Hematopoietic multipotent progenitor cell treated with erythropoietin and hydrocortisone succinate and interleukin-3 and kit ligand, for 6 days (in vitro differentiated cells): ENCODE measurements at places on chromosomes 1 and 21.

DNA sequence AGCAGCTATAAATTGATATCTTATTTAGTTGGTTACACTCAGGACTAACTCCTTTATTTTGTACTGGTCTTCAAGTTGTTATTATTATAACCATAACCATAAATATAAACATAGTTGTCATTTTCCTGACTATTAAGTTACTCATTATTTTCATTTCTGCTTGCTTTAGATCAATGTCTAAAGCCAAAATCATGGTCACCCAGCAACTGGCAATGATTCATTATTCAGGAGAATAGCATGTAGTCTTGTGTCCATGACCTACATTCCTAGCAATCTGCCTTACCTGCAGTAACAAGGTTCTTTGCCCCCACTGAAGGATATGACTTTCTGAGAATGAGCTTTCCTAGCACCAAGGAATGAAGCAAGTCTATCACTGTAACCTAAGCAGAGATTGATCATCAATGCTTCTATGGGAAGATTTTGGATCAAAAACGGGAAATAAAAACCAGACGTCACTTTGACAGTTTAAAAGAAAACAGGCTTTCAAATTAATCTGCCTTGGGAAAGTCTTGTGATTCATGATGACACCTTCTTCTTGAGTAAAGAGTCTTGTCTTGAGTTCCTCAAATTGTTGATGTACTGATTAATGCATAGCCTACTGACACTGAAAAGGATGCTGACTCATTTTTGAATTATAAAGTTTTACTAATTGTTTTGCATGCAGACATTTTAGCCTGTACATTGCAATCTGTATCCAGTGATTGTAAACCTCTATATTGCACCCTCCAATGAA lies 203.3 kb upstream of the IVNS1ABP start:
- DNase-seq: peak; percentile 24

- DNase-seq: no peak
Observed at GRCh38 chr1:6097824-6098223, 52.1 kb downstream of the KCNAB2 start.

- no peak for DNase-seq
Observed at GRCh38 chr1:15344800-15345704, 64.6 kb upstream of the EFHD2 start.

DNA sequence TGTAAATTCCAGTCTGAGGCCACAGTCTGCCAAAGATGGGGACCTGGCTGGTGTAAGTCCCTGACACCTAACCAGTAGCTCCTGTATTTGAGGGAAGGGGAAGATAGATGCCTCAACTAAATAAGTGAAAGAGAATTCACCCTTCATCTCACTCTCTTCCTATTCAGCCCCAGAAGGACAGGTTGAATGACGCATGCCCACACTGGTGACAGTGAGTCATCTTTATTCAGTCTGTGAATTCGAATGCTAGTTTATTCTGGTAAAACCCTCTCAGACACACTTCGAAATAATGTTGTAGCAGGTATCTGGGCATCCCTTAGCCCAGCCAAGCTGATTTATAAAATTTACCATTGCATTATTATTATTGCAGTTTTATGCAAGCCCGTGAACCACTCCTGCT lies 617.0 kb upstream of the PRMT6 start:
- DNase-seq: no peak

GRCh38 chr1:185157599-185158412 lies 839 bp downstream of the SWT1 start:
- DNase-seq: peak; percentile 73

DNA sequence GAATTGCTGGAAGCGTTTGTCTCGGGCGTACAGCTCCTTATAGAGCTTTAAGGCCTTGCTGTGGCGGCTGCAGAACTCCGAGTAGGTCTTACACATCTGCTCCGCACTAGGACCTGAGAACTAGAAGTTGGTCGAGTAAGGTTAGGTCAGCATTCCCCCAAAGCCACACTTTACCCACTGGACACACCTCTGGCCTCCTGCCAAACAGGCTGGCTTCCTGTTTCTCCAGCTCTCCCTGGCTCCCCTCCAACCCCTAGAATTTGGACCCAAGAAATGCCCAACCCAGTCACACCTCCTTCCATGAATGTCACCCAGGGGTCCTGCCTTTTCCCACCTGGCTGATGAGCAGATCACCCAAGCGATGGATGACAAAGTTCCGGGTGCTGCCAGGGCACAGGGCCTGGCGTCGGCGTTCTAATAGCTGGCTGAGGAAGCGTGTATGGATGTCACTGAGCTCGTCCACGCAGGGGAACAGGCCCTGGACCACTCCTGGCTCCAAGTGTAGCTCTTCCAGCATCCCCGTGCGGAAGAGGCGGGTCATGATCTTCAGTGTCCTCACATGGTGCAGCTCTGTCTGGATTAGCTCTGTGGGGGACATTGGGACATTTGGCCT lies 15.6 kb downstream of the ARHGEF2 start:
- DNase-seq: no peak

GRCh38 chr1:40239626-40240025 lies 8.1 kb upstream of the TMCO2 start:
- DNase-seq: no peak

- no peak for DNase-seq
Observed at GRCh38 chr1:112581586-112582192, 37.3 kb downstream of the ST7L start.

GRCh38 chr1:212738330-212738729 lies 38.7 kb upstream of the BATF3 start:
- no peak for DNase-seq

DNA sequence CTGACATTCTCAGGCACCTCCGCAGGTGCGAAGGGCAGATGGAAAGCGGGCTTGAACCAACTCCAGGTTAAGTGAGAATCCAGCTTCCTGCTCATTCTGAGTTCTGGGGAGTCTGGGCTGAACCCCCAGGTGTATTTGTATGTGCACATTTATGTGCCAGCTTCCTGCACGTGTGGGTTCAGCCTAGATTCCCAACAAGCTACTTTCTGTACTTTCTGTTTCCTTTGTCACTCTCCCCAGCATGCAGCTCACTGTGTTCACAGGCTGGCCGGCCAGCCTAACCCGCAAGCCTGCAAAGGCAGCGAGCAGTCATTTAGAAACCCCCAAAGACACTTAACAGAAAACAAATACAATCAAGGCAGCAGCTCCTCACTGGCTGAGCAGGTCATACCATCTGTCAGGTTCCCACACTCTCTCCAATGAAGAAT lies 1.3 kb upstream of the IL19 start:
- DNase-seq: no peak

DNA sequence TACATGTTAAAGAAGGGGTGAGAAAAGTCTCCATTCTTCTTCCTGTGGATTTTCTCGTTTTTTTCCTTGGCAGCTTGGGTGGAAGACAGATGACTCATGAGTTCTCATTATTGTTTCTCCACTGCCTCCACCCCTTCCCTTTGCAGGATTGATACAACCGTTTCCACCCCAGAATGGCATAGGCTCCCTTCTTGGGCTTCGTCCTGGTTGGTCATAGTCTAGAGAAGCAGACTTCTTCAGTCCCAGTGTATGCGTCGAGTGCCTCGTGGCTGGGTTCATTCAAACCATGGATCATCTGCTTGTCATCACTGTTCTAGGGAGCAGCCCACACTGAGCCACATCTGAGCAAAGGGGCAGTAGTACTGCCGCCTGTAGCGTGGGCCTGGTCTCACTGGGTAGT lies 13.7 kb downstream of the PTGFRN start:
- DNase-seq: no peak

GRCh38 chr21:42980312-42981213 lies 6.2 kb downstream of the PKNOX1 start:
- DNase-seq: peak; percentile 24

DNA sequence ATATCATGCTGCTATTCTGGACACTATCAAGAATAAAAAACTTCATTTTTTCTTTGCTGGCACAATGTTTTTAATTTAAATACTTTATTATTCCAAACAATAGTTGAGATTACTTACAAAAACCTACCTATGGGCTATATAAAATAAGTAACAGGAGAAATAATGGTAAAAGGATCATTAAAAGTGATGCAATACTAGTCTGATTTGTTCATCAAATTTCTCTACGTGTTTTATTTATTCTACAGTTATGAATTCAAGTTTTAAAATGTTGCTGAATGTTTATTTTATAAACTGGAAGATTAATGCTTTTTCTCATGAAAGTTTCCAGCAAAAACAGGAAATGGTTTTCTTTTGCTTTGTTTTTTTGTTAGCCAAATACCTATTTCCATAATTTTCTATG lies 662.4 kb upstream of the BRINP3 start:
- DNase-seq: no peak
